ENCODE measurements at places on chromosomes 16 and 17.

- DNase-seq, result no peak
Measured at GRCh38 chr16:26747760-26748159, 319.0 kb upstream of the C16orf82 start.

- DNase-seq, result no peak
Measured at GRCh38 chr17:78472035-78472905, 93.8 kb downstream of the PGS1 start.

GRCh38 chr17:2796164-2797125, at the start of gene RAP1GAP2:
Gene RAP1GAP2 (plus strand): TSS chr17:2796438. CDS start chr17:2796528, 90 bp downstream.
- DNase-seq, result peak; percentile 79

GRCh38 chr16:78435260-78435659, 335.8 kb downstream of the WWOX start:
- no peak for DNase-seq

DNA sequence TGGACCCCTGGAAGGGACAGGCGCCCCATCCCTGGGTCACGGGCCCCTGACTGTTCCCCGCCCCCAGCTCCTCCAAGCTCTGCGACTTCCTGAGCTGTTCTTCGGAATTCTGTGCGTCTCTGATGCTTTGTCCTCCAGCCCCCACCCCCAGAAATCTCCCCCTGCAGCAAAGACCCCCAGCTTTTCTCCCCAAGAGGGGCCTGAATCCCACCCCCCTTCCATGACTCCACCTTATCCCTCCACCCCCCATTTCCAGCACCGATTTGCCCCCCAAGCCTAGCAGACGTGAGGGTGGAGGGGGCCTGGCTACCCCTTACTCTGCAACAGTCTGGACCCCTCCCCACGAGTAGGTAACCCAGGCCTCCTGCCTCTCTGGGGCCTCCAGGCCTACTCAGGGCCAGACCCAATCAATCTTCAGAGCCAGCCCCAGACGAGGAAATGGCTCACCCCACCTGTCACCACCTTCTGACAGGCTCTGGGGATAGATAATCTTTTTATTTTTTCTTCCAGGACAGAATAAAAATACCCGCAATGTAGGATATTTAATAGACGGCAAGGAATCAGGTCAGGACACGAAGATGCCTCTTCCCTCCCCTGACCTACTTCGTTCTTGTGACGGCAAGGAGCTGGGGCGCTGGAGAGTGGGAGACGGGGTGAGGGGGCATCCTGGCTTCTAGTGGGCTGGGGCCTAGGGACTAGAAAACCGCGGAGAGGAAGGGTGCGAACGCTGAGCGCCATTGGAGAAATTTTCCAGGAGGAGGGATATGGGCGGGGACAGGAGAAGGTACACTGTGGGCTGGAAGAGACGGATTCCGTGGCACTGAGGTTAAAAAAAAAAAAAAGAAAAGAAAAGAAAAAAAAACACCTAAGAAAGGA, 744 bp upstream of the PLXDC1 start:
- no peak for DNase-seq

GRCh38 chr17:80379348-80379747, 35.6 kb upstream of the ENDOV start:
- no peak for DNase-seq

DNA sequence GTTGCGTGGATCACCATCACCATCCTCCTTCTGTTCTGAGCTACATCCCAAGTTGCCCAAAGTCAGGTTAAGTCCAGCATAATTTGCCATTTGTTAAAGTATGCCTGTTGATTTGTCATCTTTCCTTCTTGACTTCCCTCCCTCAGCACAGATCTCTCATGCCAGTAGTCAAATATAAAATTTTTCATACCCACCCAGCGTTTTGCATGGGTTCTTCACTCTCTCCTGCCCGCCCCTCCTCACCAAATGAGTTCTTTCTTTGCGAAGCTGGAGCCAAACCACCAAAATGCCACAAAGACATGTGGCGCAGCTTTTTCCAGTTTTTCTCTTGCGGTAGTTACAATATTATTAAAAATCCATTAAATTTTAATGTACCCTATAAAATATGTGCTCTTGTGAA, 167.2 kb downstream of the MSI2 start:
- DNase-seq, result no peak

Measured in AML-193 (cell line).